Stimulated activated CD8-positive, alpha-beta memory T cell treated with anti-CD3 and anti-CD28 coated beads, Interleukin-7, amount 100 ng/mL, for 1 hour (primary cell): ENCODE measurements at places on chromosomes 4 and X.

- DNase-seq = no peak
Observed at GRCh38 chr4:168484626-168485025, 4.3 kb upstream of the DDX60L start.

DNA sequence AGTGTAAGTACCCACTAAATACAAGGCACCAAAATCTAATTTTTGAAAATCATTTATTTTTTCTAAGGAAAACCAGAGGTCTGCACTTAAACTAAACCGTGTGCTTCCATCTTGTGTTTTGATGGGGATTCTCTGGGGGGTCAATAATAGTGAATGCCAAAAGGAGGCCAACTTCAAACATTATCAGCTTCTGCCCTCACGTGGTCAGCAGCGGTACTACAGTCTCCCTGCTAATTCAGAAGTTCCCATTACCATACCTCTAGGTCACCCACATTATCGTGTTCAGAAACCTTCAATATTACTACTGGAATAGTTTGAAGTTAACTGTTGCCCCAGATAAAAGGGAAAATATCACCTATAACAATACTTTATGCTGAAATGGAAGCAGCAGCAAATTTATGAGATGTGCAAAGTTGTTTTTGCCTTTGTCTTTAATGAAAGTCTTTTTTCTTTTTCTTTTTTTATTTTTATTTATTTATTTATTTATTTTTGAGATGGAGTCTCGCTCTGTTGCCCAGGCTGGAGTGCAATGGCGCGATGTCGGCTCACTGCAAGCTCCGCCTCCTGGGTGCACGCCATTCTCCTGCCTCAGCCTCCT, 17.3 kb downstream of the CTPS2 start:
- peak; percentile 41 for DNase-seq

GRCh38 chrX:10121787-10122186, 35.0 kb upstream of the CLCN4 start:
- DNase-seq = no peak

GRCh38 chrX:50988649-50989048, 78.1 kb downstream of the BMP15 start:
- no peak for DNase-seq

DNA sequence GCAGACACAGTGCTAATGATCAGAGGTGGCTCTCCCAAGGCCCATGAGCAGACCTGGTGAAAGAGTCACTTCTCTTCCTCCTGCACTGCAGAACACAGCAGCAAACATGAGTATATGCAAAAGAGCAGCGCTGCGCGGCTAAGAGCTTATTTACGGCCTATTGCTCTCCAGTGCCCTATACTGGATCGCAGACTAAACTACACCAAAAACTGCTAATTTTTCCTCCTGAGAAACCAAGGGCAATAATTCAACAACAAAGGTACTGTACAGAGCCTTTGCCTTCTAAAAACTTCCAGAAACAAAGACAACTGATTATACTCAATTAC, 702.5 kb downstream of the ARAP2 start:
- DNase-seq = no peak

DNA sequence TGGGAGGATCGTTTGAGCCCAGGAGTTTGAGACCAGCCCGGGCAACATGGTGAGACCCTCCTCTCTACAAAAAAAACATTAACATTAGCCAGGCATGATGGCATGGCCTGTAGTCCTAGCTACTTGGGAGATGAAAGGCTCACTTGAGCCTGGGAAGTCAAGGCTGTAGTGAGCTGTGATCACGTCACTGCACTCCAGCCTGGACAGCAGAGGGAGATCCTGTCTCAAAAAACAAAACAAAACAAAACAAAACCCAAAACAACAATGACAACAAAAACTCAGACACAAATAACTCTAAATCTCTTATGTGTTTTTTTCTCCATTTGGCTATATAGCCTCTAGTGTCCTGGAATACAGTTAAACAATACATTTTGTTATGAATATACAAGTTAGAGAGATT, 127.3 kb upstream of the STK26 start:
- DNase-seq = no peak

DNA sequence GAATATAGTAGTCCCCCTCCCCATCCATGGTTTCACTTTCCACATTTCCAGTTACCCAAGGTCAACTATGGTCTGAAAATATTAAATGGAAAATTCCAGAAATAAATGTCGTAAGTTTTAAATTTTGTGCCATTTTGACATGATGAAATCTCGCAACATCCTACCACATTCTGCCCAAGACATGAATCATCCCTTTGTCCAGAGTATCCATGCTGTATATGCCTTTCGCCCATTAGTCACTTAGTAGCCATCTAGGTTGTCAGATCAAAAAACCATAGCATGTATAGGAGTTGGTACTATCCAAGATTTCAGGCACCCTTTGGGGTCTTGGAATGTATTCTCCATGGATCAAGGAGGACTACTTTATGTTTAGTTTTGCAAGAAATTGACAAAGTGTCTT, 8.3 kb downstream of the PRRG1 start:
- no peak for DNase-seq

DNA sequence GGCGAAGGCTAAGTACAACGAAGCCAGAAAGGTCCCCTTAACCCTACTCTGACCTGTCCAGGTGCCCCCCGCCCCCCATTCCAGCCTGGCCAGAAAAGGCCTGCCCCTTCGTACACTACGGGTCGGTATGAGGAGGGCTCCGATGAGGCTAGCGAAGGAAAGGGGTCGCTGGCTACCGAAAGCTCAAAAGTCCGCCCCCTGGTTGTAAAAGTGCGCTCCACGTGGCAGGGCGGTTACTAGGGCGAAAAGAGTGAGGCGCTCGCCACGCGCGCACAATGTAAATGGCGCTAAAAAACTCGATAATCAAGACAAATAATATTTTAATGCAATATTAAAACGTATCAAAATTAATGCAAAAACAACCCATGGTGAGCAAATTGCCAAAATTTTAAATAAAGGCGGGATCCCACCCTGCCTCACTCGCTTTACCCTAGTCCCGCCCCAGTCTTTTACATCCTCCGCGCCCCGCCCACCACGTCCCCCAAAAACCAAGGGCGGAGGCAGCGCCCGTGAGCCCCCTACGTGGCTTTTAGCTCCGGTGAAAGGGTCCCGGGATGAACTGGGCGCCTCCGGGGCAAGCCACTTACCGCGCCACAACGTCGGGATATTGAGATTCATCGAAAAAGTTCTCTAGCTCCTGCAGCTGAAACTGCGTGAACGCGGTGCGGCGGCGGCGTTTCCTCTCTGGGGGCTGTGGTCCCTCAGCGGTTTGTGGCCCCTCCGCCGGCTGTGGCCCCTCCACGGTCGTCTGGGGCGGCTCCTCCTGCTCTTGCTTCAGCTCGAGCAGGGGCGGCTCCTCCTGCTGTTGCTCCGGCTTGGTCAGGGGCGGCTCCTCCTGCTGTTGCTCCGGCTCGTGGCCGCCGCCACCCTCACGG, 929 bp downstream of the ESX1 start:
- DNase-seq = no peak

DNA sequence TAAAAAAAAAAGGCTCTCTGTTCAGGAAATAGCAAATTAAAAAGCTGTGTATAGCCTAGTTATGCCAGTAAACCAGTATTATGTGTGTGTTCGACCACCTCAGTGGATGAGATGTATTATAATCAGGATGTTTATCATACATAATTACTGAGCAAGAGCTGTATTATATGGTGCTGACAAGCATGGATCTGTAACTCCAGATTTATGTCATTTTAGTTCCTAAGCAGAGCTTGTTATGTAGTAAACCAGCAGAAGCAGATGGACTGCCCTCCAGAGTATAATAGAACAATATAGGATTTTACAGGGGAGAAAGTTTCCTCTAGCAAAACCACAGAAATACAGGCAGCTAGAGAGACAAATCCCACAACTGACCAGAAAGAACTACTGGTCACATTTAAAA, 627.4 kb upstream of the EPHA5 start:
- DNase-seq = no peak

DNA sequence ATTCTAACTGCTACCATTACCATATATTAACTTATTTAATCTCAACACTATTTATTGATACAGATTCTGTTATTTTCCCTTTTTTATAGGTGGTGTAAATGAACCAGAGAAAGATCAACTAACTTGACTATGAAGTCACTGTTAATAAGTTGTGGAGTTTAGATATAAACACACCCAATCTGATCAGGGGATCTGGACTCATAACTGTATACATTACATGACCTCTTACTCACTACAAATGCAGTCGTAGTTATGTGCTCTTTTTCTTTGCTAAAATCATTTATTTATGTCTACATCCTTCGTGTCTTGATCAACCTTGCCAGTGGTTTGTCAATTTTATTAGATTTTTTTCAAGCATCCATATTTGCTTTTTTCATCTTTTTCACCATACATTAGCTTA, 614.8 kb upstream of the FAM241A start:
- DNase-seq = no peak

DNA sequence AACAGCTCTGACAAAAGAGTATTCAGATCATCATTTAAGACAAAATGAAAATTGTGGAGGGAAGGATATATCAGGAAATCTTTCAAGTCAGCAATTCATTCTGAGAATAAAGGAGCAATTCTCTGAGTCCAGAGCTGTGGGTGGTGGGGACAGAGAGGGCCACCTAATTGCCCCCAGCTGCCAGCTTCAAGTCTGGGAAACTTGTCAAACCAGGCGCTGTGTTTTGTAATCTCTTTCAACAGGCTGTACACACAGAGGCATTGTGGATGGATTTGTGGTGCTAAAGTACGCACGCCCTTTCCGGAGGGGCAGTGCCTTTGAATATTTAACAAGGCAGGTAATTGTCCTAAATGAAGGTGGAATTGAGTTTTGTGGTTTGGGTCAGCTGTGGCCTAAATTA, 591.1 kb upstream of the BOD1L1 start:
- no peak for DNase-seq

DNA sequence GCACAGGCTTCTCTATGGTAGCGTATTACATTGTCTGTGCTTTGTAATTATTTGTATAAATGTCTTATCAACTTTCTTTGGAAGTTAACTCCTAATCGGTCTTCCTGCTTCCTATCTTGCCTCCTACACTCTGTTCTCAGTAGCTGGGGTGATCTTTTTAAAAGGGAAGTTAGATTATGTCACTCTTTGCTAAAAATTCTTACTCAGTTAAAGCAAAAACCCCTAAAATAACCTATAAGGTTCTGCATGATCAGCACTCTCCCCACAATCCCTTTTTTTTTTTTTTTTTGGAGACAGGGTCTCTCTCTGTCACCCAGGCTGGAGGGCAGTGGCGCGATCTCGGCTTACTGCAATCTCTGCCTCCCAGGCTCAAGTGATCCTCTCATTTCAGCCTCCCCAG, 2.6 kb upstream of the PRPS1 start:
- no peak for DNase-seq

GRCh38 chrX:14963447-14964236, 90.4 kb downstream of the MOSPD2 start:
- DNase-seq = no peak

DNA sequence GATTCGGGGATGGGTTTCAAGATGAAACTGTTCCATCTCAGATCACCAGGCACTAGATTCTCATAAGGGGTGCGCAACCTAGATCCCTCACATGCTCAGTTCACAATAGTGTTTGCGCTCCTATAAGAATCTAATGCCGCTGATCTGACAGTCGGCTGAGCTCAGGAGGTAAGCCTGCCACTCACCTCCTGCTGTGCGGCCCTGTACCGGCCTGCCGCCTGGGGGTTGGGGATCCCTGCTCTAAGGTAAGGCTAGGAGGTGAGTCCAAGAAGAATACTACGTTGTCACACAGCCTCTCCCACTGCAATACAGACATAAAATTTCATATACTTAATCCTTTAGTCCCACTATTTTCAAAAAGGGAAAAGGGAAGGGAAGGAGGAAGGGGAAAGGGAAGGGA, 213.4 kb upstream of the HCCS start:
- DNase-seq = no peak

DNA sequence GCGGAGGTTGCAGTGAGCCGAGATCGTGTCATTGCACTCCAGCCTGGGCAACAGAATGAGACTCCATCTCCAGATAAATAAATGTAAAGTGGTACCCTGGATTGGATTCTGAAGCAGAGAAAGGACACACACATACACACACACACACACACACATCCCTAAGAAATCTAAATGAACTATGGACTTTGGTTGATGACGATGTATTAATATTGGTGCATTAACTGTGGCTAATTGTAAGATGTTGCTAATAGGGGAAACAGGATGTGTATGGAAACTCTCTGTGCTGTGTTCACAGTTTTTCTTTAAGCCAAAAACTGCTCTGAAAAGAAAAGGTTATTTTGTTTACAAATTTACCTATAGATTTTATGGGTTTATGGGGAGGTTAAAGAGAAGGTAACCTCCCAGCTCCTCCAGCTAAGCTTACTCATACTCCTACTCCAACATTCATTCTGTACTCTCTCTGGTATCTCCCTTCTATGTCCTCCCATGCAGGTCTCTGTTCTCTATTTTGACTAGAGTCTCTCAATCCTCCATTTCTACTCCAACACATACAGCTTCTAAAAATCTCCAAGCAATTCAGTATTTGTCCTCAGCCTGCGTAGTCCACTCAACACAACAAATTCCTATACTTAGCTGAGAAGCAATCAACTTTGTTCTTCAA, 46.5 kb upstream of the RELL1 start:
- no peak for DNase-seq

GRCh38 chr4:5156682-5157081, 105.4 kb downstream of the STK32B start:
- no peak for DNase-seq

DNA sequence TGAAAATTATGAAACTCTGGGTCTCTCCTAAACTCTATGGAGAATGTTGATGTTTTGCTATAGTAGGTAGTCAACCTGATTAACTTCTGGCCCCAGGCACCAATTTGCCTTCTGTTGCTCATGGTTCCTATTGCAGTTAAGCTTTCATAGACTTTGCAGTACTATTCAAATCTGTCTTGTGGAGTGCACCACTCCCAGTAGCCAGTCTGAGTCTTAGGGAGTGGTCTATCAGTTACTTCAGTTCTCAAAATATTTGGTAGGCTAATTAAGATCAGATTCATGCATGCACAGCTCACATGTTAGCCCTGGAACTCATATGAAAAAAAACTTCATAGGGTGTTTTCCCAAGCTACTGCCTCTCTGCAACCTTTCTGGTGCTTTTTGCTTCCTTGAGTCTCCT, 53.3 kb downstream of the BMP15 start:
- no peak for DNase-seq

DNA sequence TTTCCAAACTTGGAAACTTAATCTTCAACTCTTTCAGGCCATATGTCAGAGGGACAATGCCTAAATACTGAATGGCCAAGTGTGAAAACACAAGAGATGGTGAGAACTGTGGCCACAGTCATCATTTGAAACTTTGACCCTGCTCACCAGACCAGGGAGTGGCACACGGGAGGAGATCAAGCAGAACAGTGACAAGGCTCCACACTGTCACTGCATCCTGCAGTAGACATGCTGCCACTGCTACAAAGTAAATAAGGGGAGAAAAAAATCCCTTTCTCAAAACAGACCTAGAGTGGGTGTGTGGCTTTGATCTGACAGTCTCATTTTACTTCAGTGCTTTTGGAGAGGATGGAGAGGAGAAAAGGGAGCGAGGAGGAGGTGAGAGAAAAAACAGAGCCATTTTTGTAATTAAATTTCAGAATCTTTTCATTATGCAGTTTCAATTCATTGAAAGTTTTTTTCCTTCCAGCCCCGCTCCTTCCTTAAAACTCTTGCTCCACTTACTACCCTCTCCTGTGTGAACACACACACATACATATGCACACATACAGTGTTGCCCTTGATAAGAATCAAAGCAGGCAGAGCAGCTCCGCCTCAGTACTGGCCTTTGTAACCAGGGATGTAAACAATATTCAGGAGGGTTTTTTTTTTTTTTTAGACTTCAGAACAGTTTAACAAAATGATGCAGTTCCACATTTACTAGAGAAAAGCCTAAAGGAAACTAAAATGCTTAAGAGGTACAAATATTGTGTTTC, 34.4 kb downstream of the NEXMIF start:
- DNase-seq = no peak

- DNase-seq = no peak
Observed at GRCh38 chr4:147480891-147481576, at the start of gene EDNRA. Gene EDNRA, plus strand, starts transcription at chr4:147481097. Its CDS starts 4,585 bp downstream, at chr4:147485682.
